ENCODE measurements at places on chromosomes 5 and 9.

DNA sequence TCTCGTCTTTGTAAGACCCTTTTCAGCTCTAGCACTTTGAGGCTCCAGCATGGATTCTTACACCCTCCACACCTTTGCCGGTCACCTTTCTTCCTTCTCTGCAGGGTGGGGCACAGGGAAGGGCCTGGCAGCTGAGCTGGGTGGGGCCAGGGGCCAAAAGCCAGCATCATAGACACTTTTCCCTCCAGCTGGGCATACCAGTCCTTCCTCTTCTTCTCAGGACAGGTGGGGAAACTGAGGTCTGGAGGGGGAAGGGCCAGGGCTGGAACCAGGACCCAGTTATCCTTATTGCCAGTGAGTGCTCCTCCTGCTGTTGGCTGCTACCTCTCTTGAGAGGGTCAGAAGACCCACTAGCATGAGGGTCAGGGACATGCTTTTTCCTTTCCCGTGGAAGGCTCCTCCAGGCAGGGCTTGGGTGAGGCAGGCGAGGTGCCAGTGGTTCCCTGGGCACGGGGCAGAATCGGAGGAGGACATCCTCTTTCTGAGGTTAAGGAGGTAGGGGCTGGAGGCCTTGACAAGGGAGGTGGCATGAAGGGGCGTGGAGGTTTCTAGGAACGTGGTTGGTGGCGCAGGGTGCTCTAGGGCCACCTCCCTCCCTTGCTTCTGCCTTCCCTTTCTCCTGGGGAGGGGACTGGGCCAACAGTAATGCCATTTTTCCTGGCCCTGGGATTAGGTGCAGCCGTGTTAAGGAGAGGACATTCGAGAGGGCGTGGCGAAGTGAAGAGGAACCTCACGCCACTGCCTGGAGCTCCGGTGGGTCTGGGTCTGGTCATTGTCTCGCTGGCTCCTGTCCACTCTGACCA, at the start of gene NDST1:
TSS of gene NDST1 (plus strand) at position 658 of the 803 bp plus-strand sequence. CDS start 13,124 bp downstream, outside the sequence.
- no peak for DNase-seq

GRCh38 chr5:57082441-57083067, 91.3 kb upstream of the GPBP1 start:
- DNase-seq: no peak

DNA sequence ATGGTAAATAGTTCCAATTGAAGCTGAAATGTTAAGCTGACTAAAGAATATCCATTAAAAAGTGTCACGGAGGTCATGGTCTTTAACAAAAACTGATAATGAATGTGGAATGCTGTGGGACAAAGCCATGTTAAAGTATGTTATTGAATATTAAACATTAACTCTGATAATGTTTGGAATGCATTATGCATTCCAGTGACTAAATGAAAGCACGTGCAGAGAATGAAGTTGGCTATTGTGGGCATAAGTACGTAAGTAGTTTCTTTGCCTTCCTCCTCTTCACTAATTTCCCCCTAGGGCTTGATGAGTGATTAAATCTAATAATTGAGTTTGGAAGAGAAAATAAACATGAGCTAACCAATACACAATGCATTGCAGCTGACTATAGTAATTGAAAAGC, 640.4 kb upstream of the CDH10 start:
- no peak for DNase-seq

GRCh38 chr5:145951071-145951470, 14.7 kb downstream of the SH3RF2 start:
- no peak for DNase-seq

- no peak for DNase-seq
Observed at GRCh38 chr9:36314740-36315139, 56.5 kb upstream of the GNE start.

DNA sequence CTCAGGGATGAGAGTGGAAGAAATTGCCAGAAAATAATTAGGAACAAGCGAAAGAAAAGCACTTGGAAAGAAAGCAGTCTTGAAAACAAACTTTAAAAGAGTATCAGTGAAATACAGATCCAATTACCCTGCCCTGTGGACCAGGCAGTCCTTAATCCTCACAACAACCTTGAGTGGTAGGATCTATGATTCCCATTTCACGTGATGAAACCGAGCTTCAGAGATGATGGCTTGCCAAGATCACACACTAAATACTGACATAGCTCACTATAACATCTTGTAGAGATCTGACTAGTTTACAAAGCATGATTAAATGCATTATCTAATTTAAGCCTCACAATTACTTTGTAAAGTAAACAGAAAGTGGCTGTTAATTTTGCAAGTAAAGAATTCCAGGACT, 55.5 kb upstream of the ABCA1 start:
- no peak for DNase-seq

All from GM12878 (cell line).